ENCODE measurements at places on chromosomes 6 and 20. TPM values are rescaled to one million over a fixed set of nuclear protein-coding genes. Genes with fewer than 3 reads are reported as not detected.

GRCh38 chr6:110590821-110591351, 114.5 kb upstream of the SLC22A16 start:
- DNase-seq, result no peak

Gene BPIFA1
- not detected for total RNA-seq

DNA sequence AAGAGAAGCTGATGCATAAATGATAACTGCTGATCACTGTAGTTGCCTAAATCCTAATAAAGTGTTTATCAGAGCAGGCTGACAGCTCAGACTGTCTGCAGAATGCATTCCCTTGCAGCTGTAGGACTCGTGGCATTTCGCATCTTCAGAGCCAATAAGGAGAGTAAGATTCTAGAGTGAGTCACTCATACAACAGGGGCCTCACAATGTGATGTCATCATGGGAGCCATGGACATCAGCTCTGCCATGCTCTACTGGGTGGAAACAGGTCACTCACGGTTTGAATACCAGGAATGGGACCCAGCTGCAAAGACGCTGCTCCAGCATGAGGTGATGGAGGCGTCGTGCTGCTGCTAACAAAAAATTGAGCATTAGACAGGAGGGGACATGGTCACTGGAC, 7.4 kb downstream of the FAM209B start:
- no peak for DNase-seq

DNA sequence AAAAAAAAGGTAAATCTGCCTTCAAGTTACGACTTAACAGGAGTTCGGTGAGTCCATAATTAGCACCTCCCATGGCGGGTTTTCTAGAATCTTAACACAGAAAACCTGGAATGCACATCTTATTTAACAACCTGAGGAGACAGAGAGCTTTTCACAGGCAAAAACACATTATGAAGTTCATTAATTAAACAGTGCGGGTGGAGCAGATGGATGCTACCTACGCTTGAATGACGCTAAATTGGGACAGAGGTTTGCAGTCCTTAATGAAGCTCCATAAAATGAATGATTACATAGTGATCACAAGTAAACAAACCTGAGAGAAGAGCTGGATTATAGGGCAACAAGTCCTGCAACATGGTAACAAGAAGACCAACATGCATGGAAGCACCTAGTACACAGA, 81.0 kb downstream of the INSM1 start:
- DNase-seq, result no peak

GRCh38 chr20:29497261-29497671, 1760.2 kb upstream of the DEFB115 start:
- DNase-seq, result peak; percentile 11

GRCh38 chr20:51625105-51625504, 82.6 kb upstream of the NFATC2 start:
- no peak for DNase-seq

Gene ENPP1
- 3.2 TPM for total RNA-seq
